ENCODE measurements at places on chromosomes 12 and 14.
A peak's percentile ranks its signal among the peaks of the same experiment; 100 is the strongest.

DNA sequence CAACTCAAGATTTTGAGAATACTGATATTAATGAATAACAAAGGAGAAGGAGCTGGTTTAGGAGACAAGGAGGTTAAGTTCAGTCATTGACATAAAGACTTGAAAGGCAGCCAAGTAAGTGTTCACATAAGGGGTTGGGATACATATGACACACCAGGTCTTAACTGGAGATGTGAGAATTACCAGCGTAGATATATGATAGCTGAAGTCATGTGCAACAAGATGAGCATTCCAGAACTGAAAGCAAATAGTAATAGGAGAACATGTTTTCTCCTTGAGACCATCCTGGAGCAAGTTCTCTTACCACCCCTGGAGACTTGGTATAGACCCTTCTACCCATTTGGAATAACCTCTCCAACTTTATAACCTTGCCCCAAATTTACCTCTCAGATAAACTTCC lies 43.3 kb upstream of the NPFF start:
- DNase-seq: no peak

DNA sequence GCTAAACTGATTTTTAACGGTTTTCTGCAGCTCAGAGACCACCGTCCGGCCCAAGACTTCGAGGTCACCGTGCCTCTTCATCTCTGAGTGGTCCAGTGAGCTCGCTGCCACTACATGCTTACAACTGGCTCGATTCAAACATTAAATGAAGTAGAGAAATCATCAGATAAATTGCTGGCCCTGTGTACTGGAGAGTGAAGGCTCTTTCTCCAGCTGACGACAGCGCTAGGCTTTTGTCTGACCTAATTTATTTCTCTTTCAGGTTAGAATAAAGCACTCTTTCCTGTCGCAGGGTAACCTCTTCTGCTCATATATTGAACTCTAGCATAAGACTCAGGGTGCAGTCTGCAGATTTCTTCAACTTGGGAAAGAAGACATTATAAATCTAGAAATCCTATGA lies 6.4 kb downstream of the BCL11B start:
- no peak for DNase-seq

GRCh38 chr12:26737487-26738030 lies 95.4 kb downstream of the ITPR2 start:
- no peak for DNase-seq

- no peak for DNase-seq
Observed at GRCh38 chr12:92272061-92272964, 126.7 kb upstream of the BTG1 start.

- DNase-seq: no peak
Observed at GRCh38 chr12:88420457-88420856, 159.8 kb downstream of the KITLG start.

DNA sequence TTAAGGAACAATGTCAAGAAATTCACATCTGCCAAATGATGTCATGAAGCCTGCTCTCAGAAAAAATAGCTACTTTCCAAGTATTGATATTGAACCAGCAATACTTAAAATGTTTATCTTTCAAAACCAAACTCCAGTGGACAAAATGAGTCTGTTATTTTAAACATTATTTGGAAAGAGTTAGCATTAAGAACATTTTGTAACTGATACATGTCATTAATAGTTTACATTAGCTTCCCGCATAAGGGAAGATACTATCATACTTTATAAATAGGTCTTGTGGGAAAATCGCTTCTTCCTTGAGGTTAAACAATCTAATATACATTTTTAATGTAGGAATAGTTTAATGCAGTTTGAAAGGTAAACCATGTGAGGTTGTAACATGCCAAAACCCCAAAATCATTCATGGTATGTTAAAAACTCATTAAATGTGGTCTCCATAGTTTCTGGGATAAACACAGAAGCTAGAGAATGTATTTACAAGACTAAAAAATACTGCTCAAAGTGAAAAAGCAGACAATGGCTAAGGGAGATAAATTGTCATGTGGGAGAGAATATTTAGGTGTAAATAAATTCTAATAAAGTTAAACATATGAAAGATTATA lies 73.4 kb upstream of the ATP2B1 start:
- no peak for DNase-seq

- peak; percentile 49 for DNase-seq
Observed at GRCh38 chr12:121499929-121500793, 80.7 kb downstream of the KDM2B start.

GRCh38 chr12:121579190-121579791 lies 1.5 kb downstream of the KDM2B start:
- no peak for DNase-seq

GRCh38 chr14:23483236-23483854 lies 13.8 kb downstream of the NGDN start:
- no peak for DNase-seq

DNA sequence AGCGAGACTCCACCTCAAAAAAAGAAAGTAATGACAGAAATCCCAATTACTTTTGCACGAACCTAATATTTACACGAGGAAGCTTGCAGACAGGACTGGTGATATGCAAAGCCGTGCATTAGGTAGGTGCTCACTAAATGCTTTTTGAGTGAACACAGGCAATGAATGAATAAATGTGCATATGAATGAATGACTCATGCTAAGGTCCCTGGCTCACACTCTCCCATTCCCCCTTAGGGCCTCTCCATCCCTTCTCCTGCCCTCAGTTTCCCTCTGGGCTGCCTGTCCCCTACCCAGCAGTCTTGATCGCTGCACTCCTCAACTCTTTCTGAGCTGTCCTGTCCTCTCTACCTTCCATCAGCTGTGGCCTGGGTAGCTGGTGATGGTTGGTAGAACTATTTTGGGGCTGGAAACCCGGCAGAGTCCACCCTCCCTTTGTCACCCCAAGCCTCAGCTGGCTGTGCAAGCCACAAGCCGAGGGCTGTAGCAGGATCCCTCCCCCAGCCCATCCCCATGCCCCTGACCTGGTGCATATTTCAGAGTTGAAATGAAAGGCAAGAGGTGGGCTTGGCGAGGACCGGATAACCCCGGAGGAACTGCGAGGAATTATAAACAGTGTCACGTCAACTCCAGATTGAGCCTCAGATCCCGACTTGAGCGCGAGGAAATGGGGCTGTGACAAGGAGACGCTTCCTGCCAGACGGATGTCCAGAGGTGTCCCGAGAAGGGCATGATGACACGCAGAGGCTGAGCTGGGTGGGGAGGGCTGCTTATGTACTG lies 191.7 kb upstream of the GSC start:
- no peak for DNase-seq

- no peak for DNase-seq
Observed at GRCh38 chr12:57614178-57614947, 3.1 kb downstream of the ARHGEF25 start.

- no peak for DNase-seq
Observed at GRCh38 chr12:87925021-87925420, 104.2 kb downstream of the C12orf50 start.

DNA sequence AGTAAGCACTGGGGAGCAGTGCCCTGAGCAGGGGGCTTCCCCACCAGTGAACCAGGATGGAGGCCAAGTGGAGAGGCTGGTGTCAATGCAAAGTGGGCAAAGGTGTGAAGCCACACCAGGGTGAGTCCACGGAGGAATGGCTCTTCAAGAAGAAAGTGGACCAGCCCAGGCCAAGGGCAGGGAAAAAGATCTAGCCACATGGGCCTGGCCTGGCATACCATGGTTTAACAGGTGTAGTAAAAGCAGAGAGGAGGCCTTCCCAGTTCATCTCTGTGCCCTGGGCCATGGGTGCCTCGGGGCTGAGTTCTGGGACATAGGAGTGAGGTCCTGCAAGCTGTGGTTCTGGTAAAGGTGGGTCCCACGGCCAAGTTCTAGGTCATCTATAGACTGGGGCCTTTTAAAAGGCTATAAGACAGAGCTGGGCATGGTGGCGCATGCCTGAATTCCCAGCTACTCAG lies 153.4 kb downstream of the DPF3 start:
- DNase-seq: no peak

GRCh38 chr14:30855345-30856037 lies 18.9 kb upstream of the COCH start:
- no peak for DNase-seq

DNA sequence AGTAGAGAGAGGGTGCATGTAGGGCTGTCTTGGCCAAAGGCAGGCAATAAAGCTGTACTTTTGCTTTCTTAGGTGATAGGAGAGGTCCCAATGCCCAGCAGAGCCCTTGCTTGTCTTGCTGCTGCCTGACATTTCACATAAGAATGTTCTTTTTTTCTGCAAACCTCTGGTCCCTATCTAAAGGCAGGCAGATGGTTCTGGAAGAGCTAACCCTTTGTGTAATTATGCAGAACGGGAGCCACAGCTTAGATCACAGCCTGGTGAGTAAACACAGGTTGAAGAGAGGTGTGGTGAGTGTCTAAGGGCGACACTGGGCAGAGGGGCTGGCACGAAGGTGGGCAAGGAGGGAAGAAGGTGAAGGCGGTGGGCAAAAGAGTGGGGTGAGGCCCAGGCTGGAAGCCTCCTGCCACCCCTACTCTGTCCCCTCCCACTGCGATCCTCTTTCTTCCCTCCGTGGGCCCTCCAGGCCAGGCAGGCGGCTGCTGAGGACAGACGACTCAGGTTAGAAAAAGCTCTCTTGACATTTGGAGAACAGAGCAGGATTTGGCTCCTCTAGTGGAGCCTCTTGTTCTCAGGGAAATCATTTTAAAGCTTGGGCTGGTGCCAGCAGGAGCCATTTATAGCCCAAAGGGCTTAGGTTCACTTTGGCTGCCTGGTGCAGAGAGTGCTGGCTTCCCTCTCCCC lies 42.8 kb downstream of the PRMT8 start:
- no peak for DNase-seq

DNA sequence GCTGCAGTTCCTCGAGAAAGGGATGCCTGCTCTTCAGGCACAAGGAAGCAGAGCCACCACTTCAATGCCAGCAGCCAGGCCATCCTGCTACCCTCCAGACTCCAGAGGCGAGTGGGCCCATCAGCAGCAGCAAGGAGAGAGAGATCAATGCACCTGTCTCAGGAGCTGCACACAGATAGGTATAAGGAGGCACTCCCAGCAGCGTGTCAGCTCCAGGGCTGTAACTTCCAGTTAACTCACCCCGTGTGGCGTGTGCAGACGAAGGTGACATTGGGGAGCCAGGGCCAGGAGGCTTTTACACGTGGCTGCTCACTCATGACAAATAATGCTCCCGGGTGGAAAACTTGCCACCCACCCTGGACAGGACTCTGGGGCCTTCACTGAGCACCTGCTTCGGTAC lies 24.2 kb downstream of the GALNT16 start:
- no peak for DNase-seq

DNA sequence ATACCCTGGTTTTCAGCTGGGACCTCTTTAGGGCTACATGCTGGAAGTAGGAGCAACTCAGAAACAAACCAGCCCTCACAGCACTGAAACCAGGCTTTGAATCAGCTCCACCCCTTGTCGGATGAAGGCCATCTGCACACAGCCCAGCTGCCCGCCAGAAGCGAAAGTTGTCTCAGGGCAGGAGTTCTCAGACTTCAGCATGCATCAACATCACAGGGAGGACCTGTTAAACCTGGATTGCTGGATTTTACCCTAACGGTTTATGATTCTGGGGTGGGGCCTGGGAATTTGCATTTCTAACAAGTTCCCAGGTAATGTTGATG lies 10.9 kb downstream of the SYNDIG1L start:
- DNase-seq: no peak

GRCh38 chr14:21734457-21735074 lies 60.9 kb upstream of the OR4E1 start:
- no peak for DNase-seq

DNA sequence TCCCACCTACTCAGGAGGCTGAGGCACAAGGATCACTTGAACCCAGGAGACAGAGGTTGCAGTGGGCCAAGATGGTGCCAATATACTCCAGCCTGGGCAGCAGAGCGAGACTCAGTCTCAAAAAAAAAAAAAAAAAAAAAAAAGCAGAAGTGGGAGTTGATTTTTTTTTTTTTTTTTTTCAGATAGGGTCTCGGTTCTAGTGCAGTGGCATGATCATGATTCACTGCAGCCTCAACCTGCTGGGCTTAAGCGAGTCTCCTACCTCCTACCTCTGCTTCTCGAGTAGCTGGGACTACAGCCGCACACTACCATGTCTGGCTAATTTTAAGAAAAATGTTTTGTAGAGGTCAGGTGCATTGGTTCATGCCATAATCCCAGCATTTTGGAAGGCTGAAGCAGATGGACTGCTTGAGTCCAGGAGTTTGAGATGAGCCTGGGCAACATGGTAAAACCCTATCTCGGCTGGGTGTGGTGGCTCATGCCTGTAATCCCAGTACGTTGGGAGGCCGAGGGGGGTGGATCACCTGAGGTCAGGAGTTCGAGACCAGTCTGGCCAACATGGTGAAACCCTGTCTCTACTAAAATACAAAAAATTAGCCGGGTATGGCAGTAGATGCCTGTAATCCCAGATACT lies 16.3 kb upstream of the HSP90AA1 start:
- no peak for DNase-seq

DNA sequence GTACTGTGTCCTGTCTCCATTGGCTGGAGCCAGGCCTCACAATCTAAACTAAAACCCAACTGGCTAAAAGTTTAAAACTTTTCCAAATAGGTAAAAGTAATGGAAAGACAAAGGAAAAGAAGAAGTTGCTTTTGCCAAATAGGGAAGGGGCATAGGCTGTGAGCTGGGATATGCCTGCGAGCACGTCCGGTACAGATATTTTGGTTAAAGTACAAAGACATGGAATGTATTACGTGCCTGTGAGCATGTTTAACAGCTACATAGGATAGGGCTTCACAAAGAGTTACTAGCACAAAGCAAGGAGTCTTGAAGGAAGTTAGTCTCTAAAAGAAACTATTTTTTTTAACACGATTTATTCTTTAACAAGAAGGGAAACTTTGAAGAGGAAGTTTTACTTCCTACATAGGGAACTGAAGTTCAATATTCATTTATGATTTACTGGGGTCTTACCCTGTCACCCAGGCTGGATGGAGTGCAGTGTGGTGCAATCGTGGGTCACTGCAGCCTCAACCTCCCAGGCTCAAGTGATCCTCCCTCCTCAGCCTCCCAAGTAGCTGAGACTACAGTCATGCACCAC lies 41.9 kb upstream of the INF2 start:
- DNase-seq: no peak

DNA sequence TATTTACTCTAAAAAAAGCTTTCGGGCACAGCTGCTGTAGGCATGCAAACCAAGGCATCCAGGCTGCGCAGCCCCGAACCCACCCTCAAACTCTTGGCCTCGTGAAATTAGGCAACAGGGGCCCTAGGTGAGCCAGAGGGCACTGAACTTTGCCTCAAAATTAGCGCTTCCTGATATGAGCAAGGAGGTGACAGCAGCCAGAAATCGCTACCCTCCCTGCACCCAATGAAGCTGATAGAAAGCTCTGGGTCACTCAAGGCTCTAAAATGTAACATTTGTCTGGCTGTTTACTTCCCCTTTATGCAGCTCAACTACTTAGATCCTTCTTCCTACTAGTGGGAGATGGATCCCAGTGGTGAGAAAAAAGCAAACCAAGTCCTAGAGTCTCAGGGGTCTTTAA lies 61.8 kb downstream of the PITPNM2 start:
- no peak for DNase-seq
